ENCODE measurements at places on chromosomes 1 and 21.
A peak's percentile ranks its signal among the peaks of the same experiment; 100 is the strongest.

DNA sequence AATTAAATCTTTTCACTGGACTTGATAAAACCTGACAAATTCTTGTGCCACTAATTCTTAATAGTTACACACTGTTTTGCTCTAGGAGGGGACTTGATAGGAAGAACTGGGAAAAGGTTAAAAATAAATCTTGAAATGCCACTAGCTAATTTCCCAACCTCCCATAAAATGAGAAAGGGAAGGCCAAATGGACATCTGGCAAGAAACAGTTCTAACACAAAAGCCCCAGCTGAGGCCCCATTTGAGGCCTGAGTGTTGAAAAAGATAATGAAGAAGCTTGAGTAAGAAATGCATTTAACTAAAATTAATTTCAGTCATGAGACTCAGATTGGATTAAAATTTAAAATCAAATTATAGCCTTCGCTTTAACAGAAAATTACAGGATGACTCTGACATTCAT, 11.2 kb upstream of the RAP1GAP start:
- no peak for DNase-seq

DNA sequence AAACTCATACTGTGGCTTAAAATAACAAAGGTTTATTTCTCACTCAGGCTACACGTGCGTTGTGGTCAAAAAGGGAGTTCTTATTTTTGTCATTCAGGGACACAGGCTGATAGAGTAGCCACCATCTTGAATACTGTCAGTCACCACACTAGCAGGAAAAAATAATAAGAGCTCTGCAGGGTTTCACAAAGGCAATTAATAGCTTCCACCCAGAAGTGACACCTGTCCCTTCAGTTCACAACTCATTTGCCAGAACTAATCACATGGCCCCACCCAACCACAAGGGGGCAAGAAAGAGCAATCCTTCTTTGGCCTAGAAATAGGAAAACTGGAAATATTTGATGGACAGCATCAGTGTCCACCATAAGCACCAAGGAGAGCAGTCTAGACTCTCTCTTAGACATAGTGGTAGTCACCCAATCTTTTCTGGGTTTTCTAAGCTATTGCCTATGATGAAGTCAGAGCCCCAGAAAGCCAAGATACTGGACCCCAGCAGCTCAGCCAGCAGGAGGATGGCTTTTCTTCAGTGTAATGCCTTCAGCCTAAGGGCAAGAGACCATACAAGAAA, 8.2 kb downstream of the HAPLN2 start:
- peak; percentile 75 for DNase-seq

GRCh38 chr1:181655756-181656155, 172.4 kb downstream of the CACNA1E start:
- DNase-seq = peak; percentile 58

GRCh38 chr1:150160964-150161621, 11.4 kb downstream of the PLEKHO1 start:
- DNase-seq = no peak

DNA sequence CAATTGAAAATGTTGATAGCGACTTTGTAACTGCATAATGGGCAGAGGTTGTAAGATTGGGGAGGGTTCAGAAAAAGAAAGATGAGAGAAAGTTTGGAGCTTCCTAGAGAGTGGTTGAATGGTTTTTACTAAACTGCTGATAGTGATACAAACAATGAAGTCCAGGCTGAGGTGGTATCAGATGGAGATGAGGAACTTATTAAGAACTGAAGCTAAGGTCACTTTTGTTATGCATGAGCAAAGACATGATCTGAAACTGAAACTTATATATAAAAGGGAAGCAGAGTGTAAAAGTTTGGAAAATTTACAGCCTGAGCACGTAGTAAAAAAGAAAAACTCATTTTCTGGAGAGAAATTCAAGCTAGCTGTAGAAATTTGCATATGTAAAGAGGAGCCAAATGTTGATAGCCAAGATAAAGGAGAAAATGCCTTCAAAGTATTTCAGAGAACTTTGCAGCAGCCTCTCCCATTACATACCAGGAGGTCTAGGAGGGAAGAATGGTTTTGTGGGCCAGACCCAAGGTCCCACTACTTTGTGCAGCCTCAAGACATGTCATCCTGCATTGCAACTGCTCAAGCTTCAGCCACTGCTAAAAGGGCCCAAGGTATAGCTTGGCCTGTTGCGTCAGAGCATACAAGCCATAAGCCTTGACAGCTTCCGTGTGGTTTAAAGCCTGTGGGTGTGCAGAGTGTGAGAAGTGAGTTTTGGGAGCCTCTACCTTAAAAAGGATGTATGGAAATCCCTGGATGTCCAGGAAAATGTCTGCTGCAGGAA, 843.9 kb downstream of the AMY1C start:
- no peak for DNase-seq

All from NCI-H460 (cell line).